ENCODE measurements at places on chromosomes 6 and 20. TPM values are rescaled to one million over a fixed set of nuclear protein-coding genes. Genes with fewer than 3 reads are reported as not detected.

DNA sequence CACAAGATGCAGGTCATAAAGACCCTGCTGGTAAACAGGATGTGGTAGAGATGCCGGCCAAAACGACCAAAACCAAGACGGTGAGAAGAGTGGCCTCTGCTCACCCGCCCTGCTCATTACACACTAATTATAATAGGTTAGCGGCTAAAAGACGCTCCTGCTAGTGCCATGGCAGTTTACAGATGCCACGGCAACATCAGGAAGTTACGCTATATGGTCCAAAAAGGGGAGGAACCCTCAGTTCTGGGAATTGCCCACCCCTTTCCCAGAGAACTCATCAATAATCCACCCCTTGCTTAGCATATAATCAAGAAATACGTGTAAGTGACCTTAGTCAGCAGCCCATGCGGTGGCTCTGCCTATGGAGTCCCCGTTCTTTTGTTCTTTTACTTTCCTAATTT lies 17.6 kb downstream of the BHLHE23 start:
- no peak for DNase-seq

GRCh38 chr6:133590196-133590595 lies 298.7 kb upstream of the TCF21 start:
- no peak for DNase-seq

DNA sequence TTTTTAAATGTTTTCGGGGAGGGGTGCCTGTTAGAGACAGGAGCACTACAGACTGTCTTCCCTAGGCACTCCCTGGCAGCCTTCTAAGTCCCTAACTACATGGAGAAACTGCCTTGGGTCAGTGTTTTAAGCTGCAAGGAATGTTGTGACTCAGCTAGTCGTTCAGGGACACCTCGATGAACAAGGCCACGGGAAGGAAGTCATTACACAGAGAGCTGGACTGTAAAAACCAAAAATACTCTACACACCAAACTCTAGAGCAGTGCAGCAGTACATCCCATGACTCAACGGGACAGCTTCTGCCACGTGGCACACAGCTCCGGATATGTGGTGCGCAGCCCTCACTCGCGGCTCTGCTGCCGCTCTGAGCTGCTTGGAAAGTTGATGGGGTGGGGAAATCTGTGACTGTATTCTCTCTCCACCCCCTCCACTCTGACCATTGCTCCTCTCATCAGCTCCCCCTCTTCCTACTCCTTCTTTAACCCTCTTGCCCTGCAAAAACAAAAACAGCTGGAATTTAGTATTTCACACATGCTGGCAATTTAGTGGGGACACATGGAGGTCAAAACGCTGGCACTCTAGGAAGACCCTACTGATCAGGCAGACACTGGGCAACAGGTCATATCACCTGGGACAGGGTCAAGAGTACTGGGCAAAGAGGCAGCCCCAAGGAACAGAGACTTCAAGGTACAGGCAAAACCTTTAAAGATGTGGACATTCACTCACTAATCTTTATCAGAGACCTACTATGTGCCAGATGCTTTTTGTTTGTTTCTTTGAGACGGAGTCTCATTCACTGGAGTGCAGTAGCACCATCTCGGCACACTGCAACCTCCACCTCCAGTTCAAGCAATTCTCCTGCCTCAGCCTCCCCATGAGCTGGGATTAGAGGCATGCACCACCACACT lies 10.9 kb upstream of the LPIN3 start:
- DNase-seq, result peak; percentile 72

Gene SLC12A5
- 0.32 TPM for total RNA-seq

Gene C20orf141
- not detected for total RNA-seq

DNA sequence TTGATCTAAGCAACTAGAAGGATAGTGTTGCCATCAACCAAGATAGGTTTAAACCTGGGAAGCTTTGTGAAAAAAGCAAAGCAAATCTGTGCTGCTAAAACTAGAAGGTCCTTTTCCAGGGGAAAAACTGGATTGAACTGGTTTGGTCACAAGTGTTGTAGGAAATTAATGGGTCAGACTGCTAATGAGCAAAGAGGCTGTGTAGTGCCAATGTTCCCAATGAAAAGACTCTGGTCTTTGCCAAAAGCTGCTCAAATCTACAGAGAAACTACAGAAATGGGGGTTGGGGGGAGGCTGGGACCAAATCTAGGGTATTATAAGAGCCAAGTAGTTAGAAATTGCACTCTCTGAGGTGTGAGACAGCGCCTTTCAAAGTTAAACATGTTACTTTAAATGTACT lies 85.0 kb downstream of the PLCG1 start:
- no peak for DNase-seq

Gene GPX5
- not detected for total RNA-seq

DNA sequence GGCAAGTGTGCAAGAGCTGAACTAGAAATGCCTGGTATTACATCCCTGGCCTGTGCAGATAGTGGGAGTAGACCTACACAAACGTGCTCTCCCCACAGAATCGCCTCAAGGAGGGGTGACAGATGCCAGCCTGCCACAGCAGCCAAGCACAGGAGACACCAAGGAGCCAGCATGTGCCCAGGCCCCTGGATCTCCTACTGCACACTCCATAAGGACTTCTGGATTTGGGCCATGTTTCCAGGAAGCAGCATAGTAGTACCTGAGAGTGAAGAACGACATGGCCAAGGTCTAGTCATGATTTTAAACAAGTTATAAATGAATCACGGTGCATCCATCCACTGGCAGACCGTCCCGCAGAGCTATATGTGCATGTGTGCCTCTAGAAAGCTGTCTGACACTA lies 232.2 kb downstream of the SYNDIG1 start:
- no peak for DNase-seq

DNA sequence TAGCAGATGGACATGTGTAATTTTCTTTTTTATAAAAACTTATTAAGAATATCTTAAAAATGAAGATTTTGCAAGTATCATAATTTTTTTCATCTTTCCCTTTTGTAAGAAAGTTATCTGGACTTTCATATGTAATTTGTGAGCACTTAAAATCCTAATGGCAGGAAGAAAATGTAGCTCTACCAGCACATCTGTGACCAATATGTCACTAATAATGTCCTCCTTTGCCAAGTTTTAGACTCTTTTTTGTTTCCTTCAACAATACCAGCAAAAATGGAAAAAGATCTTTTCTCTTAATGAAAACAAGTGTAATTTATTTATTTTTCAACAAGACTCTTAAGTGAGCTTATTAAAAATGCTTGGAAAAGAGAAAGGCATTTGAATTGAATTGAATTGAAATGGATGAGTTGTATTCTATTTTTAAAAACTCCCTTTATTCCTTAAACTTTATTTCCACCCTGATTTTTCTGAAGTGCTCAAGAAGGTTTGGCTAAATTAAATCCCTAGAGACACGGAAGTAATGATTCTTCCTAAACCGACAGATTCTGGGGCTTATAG lies 110.7 kb downstream of the KIF6 start:
- no peak for DNase-seq

DNA sequence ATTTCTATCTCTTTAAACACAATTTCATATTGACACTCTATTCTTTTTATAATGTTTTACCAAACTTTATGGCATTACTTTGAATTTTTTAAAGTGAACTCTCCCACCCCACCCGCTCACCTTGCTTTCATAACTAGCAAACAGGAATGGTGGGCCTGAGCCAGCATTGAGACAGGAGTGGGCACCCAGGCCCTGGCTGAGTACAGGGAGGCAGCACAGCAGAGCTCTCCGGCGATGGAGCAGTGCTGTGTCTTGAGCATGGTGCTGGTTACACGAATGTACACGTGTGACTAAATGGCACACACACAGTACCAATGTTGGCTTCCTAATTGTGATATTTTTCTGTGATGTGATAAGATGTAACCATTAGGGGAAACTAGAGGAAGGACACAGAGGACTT lies 4.5 kb downstream of the CST11 start:
- DNase-seq, result no peak

Gene OXT
- 0.46 TPM for total RNA-seq

DNA sequence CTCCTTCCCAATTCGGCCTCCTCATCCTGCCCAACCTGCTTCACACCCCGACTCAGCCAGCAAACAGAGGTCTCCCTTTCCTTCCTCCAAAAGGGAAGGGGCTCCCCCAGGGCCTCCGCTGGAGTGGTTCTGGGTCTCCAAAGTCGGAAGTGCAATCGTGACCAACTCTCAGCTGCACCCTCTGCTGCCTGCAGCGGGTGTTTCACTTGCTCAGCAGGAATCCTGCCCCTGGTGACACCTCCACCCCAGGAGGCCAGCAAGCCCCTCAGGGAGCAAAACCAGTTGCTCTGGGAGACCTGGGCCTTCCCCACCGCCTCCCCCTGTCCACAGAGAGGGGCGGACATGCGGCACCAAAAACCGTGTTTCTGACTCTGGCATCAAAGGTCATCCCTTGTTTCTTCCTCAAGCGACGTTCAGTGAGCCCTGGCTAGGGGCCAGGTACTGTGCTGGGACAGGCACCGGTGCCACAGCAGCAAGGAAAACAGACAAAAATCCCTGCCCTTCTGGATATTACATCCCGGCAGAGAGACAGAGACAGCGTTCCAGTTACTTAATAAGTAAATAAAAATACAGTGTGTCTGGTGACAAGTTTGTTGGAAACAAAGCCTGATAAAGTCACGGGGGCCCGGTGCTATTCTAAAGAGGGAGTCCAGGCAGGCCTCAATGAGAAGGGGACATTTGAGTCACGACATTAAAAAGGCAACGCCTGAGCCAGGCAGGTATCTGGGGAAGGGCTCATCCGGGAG lies 219.0 kb downstream of the BMP7 start:
- DNase-seq, result peak; percentile 64

Gene ADAM33
- total RNA-seq, result 67.3 TPM

- peak; percentile 80 for DNase-seq
These were observed 125.1 kb downstream of the MRPL14 start for GRCh38 chr6:44002067-44002592.

DNA sequence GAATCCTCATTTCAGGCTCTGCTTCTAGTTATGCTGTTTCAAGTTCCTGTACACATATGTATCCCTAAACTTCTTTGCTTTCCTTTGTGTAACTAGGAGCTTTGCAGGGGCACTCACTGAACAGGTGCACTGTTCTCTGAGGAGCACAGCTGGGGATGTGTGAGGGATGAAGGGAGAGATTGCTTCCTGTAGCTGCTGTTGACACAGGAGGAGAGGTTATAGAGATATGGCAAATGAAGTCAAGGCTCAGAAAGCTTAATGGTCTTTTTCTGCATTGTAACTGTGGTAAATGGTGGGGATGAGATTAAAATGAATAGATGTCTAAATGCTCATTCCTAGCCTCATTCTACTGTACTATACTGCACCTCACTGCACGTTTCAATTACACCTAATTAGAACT lies 454.3 kb downstream of the BTBD3 start:
- no peak for DNase-seq

Gene ETV7
- 2.5 TPM for total RNA-seq

DNA sequence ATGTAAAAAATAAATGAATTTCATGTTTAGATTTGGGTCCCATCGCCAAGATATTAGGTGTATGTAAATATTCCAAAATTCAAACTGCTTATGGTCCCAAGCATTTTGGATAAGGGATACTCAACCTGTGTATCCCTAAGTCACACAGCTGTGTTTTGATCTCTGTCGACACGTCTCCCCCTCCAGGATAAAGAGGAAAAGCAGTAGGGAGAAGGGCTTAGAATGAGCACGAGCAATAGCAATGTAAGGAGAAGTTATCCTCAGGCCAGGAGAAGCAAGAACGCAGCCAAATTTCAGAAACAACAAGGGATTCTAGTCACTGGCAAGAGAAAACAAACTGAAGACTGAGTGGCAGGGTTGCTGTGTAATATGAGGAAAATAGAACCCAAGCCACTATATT lies 181.2 kb downstream of the AIG1 start:
- no peak for DNase-seq

Gene OR11A1
- not detected for total RNA-seq

GRCh38 chr6:20173833-20174792 lies 38.2 kb downstream of the MBOAT1 start:
- no peak for DNase-seq

Gene OOEP
- total RNA-seq, result 0.58 TPM

Gene RAET1L
- not detected for total RNA-seq

GRCh38 chr6:150691463-150691862 lies 91.8 kb downstream of the PLEKHG1 start:
- DNase-seq, result no peak

- DNase-seq, result peak; percentile 46
These were observed 47.5 kb upstream of the RIN2 start for GRCh38 chr20:19710336-19711120.

Gene HECA
- total RNA-seq, result 31.8 TPM

Gene SLC24A3
- total RNA-seq, result 19.9 TPM

Gene ANGPT4
- 0.20 TPM for total RNA-seq

DNA sequence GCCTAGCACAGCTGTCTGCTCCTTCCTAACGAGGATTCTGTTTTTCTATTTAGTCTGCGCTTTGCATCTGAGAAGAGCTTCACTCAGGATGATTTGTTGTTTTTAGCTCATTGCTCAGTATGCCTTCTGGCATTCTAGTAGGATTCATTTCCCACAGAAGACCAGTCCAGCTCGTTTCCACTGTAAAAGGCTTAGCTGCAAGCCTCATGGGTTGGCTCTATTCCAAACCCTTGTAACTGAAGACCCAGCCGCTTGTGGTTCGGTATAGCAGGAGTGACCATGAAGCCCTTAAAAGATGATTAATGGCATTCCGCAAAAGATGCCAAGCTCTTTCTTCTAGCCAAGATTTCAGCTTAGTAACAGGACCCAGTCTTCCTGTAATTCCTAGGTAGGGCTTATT lies 7.2 kb downstream of the ADGRF1 start:
- no peak for DNase-seq
